Omental fat pad (tissue), 4 donors: ENCODE measurements at places on chromosomes 4 and X. TPM values are rescaled to one million over a fixed set of nuclear protein-coding genes. Genes with fewer than 3 reads are reported as not detected.

Gene DCX
- not detected for total RNA-seq

Gene ATP2B3
- total RNA-seq, result not detected

Gene RS1
- total RNA-seq, result not detected

Gene OPHN1
- total RNA-seq, result 6.2 TPM

Gene G3BP2
- total RNA-seq, result 90.9 TPM

Gene ZCCHC12
- 0.72 TPM for total RNA-seq

Gene CFP
- 53.9 TPM for total RNA-seq

Gene CT45A10
- total RNA-seq, result not detected

Gene TXK
- 2.7 TPM for total RNA-seq

Gene AWAT1
- total RNA-seq, result not detected

Gene S100P
- 10.9 TPM for total RNA-seq

Gene TCP11X2
- total RNA-seq, result not detected

Gene STARD8
- total RNA-seq, result 30.1 TPM

Gene NKX3-2
- 0.75 TPM for total RNA-seq

Gene MND1
- not detected for total RNA-seq

Gene SSX4
- total RNA-seq, result not detected

Gene UGT2B11
- not detected for total RNA-seq

Gene CT45A2
- total RNA-seq, result not detected

Gene EGF
- not detected for total RNA-seq

Gene PPP1R2C
- total RNA-seq, result not detected

Gene ASB12
- total RNA-seq, result not detected

Gene NOCT
- 16.8 TPM for total RNA-seq

Gene GPR34
- 24.7 TPM for total RNA-seq

Gene NPY1R
- 51.1 TPM for total RNA-seq

Gene NLGN4X
- total RNA-seq, result 6.7 TPM

Gene NMU
- total RNA-seq, result not detected

Gene MTHFD2L
- 13.9 TPM for total RNA-seq

Gene FGFR3
- 2.8 TPM for total RNA-seq

Gene OPRPN
- not detected for total RNA-seq

Gene IL15
- 5.6 TPM for total RNA-seq

Gene SLC39A8
- 189 TPM for total RNA-seq

Gene FGFBP1
- total RNA-seq, result 25.8 TPM

Gene FAM13A
- 48.5 TPM for total RNA-seq

Gene TECRL
- not detected for total RNA-seq

Gene CCDC160
- total RNA-seq, result not detected

Gene VCX
- not detected for total RNA-seq

Gene CLDN22
- total RNA-seq, result not detected

Gene TEX11
- not detected for total RNA-seq

Gene VGLL1
- total RNA-seq, result not detected

Gene PTCHD1
- 2.0 TPM for total RNA-seq

Gene SLC7A11
- 0.60 TPM for total RNA-seq

Gene BRS3
- not detected for total RNA-seq

Gene TEC
- total RNA-seq, result 3.9 TPM

Gene CTAG1A
- not detected for total RNA-seq

Gene PPEF1
- not detected for total RNA-seq

Gene SULT1E1
- not detected for total RNA-seq

Gene C4orf50
- total RNA-seq, result 0.19 TPM

Gene TLR3
- total RNA-seq, result 22.7 TPM

Gene SNX25
- total RNA-seq, result 22.5 TPM
